T-helper 22 cell (primary cell): ENCODE measurements at places on chromosomes 1 and 21.
A peak's percentile ranks its signal among the peaks of the same experiment; 100 is the strongest.

DNA sequence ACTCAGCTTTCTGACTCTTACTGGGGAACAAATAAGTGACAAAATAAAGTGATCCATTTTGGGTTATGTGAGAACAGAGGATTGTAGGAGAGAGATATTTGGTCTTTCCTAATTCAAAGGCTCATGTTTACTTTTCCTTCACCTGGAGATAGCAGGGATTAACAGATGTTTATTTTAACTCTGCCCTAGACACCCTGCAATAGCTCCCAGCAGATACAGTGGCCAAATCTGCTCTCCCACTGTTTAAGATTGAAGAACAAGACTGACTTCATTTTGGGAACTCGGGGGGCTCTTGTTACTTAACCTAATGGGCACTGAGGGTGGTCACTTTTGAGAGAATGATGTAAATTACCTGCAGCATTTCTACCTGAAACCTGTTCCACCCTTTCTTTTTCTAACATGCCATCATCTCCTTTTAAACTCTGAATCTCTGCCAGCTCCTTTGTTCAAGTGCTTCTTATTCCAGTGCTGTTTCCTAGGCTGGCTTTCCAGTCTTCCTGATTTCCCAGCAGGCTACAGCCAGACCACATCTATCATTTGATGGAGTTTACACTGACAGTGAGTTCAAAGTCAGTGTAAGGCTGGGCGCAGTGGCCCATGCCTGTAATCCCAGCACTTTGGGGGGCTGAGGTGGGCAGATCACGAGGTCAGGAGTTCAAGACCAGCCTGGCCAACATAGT lies 90.0 kb downstream of the SELENOF start:
- no peak for DNase-seq

DNA sequence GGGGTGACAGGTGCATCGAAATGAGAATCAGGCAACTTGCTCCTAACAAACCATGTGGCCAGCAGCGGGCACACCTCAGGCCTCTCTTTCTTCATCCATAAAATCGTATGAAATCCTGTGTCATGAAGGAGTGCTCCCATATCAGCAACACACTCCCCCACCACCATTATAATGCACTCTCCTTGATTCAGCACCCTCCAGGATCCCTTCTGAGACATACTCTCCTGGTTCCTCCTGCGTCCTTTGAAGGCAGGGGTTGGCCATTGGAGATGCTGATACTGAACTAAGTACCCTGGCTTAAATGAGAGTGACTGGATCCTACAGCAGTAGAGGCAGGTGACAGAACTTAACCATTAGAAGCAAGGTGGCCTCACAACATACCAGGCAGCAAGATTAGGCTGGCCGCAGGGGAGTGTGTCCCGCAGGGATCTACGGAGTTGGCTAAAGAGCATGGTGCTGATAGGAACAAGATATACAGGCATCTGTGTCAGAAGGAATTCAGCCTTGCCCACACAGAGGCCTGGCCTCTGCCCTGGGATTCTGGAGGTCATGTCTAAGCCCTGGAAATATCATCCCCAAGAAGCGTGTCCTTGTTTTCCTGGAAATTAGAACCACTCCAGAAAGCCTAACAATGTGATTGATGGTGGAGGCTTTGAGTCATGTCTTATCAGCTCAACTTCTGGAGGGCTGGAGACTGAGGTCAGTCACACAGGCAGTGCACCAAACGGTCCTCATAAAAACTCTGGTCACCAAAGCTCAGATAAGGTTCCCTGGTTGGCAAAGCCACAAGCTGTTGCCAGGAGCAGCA lies 16.8 kb downstream of the S100A7A start:
- DNase-seq = no peak

GRCh38 chr21:33968080-33968994 lies 52.7 kb upstream of the ATP5PO start:
- no peak for DNase-seq

DNA sequence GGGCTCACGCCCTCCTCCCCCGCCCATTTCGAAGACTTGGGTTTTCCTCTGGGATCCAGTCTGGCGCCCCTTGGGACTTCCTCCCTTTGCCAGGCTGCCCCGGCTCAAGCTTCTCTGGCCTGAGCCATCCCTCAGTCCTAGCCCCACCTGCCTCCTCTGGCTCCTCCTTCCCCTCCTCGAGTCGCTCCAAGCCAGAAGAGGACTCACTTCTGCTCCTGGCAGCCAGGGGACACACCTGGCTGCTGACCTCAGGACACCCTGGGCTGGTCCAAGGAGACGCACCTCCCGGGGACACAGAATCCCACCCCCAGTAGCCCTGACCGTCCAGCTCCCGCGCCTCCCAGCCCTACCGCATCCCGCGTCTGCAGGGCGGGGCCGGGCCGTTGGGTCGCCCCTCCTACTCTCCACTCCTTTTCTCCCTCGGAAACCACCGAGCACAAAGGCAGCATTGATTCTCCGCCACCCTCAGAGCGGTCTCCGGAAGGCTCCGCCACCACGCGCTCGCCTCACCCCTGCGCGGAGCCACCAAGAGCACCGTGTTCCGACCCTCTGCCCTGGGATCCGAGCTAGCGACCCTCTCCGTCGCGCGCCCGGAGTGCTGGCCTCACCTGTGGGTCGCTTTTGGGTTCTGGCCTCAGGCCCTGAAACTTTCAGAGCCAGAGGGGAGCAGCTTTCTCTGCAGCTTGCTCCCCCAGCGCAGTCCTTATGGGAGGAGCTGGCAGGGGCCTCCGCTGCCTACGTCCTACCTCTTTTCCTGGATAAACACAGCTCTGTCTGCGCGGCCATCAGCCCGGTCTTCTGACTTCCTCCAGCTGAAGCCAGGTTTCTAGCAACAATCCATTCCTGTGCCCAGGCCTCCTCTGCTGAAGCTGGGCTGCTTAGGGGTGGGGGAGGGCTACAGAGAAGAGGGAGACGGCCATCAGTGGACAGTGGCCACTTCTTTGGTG lies at the start of gene C2CD4D:
TSS of gene C2CD4D (minus strand) at position 364 of the 947 bp plus-strand sequence. CDS start 831 bp downstream, outside the sequence.
- peak; percentile 71 for DNase-seq

DNA sequence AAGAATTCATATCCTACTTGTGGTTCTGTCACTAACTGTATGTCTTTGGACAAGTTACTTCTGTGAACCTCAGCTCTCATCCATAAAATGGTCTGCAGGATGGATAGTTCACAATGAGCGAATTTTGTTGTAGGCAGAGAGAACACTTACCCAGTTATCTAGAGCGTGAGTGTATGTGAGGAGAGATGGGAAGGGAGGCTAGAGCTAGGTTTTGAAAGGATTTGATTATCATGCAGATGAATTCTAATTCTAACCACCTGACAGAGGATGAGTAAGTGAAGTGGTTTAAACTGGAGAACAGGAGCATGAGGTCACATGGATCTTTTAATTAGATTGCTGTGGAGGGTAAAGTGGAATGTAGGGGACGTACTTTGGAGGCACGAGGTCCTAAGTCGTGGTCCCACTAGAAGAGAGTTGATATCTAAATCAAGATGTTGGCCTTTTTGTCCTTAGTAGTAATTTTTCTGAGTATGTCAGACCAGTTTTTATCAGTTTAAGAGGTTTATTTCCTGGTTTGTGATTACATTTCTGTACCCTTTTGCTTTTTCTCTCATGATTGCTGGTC lies 5.0 kb downstream of the SUCO start:
- DNase-seq = no peak

DNA sequence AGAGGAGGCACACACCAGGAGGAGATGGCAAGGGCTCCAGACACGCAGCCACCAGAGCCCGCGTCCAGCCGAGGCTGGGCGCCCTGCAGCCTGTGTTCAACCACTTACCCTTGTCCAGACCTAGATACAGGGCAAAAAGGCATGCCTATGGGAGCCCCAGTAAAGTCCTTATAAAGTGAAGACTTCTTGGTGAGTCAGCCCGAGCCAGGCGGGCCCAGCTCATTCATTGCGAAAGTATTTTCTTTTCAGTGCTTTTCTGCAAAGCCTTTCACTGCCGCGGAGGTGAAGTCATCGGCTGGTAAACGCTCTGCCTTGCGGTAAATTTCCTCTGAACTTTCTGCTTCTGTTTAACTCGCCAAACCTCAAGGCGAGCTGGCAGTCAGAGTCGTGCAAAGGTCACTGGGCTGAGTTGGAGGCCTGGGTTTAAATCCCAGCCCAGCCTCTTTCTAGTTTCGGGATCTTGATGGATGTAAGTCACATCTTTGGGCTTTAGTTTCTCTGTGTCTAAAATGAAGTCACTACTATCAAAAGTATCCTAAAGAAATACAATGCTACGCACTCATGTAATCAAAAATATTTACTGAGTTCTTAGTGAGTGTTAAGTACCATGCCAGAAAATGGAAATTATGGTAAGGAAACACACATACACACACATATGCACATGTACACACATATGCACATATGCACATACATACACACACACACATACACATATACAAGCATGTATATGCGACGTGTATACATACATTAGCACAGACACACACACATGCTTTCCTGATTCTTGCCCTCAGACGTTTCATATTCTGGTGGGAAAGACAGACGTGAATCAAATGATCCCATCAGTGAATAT lies 54.7 kb upstream of the IFFO2 start:
- DNase-seq = peak; percentile 11

GRCh38 chr1:63976006-63976405 lies 202.2 kb downstream of the ROR1 start:
- DNase-seq = no peak

DNA sequence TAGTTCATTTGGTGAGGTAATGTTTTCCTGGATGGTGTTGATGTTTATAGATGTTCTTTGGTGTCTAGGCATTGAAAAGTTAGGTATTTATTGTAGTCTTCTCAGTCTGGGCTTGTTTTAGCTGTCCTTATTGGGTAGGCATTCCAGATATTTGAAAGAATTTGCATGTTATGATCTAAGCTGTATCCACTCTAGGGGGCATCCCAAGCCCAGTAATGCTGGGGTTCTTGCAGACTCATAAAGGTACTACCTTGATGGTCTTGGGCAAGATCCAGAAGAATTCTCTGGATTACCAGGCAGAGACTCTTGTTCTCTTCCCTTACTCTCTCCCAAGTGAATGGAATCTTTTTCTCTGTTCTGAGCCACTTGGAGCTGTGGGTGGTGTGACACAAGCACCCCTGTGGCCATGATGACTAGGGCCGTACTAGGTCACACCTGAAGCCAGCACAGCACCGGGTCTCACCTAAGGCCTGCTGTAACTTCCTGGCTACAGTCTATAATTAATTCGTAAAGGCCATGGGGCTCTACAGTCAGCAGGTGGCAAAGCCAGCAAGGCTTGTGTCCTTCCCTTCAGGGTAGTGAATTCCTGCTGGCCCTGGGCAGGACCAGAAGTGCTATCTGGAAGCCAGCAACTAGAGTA lies 74.8 kb upstream of the PDE4B start:
- DNase-seq = no peak

GRCh38 chr1:29984862-29985605 lies 738.4 kb downstream of the MATN1 start:
- no peak for DNase-seq

DNA sequence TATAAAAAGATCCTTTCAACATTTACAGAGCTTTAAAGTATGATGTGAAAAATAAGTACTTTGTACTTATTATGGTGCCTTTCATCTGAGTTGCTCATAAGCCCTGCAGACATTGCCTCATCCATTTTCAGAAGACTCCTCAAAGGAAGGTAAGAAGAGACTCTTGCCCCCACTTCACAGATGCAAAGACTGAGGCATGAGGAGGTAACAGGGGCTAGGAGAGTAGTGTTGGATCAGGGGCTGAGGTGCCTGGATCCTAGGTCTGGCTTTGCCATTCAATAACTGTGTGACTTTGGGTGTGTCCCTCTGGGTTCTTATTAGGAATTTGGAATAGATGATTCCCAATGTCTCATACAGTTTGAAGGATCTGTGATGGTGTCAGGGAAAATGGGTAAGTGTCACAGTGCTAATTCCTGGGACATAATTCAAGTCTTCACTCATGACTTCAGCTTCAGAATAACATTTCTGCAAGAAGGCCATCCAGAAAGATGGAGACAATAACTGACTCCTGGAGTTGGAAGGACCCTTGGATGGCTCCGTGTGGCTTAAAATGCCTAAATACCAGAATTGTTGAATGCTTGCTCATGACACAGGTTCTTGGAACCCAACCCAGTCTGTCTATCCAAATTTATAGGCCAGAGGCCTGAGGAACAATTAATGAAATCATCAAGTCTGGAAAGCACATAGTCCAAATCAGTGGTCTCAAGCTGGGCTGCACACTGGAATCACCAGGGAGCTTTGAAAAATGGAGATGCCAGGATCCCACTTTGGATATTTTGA lies 93.1 kb upstream of the RUNX1 start:
- no peak for DNase-seq

DNA sequence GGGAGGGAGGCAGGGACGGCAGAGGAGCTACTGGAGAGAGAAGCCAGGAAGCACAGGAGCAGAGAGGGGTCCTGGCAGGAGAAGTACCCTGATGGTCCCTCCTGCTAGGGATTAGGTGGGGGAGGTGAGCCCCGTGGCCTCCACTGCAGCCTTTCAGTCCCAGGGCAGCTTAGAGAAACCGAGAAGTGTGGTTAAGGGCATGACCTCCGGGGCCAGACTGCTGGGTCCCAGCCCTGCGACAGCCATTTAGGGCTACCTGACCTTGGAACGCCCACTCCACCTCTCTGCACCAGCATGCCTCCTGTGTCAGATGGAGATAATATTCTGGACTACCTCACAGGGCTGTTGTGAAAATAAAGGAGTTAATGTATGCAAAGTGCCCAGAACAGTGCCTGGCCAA lies 47.4 kb downstream of the KCNN3 start:
- no peak for DNase-seq

GRCh38 chr1:161982507-161982895 lies 41.2 kb downstream of the OLFML2B start:
- no peak for DNase-seq

- no peak for DNase-seq
Observed at GRCh38 chr1:68331117-68331865, 99.0 kb upstream of the WLS start.

- no peak for DNase-seq
Observed at GRCh38 chr1:187443939-187444338, 615.2 kb downstream of the PLA2G4A start.

- DNase-seq = no peak
Observed at GRCh38 chr1:153748903-153749302, 21.1 kb downstream of the INTS3 start.

DNA sequence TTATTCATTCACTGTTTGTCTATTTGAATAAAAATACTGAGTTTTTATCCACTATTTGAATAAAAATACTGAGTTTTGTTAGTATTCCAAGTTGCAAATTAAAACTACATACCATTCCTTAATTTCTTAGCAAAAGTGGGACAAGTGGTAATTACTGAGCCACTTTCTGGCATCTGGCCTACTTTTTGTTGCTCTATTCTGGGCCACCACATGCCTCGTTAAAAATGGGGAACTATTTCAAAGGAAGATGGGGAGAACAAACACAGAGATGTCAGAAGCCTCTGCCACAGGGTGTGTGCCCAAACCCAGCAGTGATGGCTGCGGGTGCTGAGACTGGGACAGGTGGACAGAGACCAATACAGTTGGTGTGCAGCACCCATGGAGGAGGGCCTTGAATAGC lies 14.6 kb downstream of the PIGP start:
- no peak for DNase-seq

DNA sequence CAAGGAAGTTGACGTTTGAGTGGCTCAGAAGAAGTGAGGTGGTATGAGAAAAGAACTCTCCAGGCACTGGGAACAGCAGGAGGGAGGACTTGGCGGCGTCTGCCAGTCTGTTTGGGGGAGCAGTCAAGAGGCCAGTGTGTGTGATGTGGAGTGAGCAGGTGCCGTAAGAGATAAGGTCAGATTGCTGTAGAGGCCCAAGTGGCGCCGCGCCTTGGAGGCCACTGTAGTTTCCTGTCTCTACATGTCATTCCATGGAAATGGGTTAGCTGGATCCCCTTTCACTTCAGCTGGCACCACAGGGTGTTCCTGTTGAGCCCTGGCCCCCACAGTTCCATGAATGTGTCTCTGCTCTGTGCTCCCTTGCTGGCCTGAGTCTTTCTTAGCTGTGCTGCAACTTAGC lies 35.5 kb upstream of the PTPRF start:
- DNase-seq = no peak
